ENCODE measurements at places on chromosomes 12 and 14.

DNA sequence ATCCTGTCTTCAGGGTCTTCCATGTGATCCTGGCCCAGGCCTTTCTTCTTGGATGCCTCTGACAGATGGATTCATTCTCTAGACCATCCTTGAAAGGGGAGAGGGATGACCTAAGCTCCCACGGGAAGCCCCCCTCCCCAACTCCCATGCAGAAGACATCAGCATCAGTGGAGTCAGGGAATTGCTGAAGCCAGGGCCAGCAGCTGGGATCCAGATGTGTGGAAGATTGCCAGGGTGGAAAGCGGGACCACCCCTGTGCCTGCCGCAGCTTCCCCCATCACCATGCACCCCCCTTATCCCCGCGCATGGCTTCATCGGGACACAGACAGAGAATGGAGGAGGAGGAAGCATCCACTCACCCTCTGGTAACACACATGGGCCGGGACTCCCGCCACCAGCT is 183.6 kb upstream of the PRMT8 start:
- DNase-seq = no peak

DNA sequence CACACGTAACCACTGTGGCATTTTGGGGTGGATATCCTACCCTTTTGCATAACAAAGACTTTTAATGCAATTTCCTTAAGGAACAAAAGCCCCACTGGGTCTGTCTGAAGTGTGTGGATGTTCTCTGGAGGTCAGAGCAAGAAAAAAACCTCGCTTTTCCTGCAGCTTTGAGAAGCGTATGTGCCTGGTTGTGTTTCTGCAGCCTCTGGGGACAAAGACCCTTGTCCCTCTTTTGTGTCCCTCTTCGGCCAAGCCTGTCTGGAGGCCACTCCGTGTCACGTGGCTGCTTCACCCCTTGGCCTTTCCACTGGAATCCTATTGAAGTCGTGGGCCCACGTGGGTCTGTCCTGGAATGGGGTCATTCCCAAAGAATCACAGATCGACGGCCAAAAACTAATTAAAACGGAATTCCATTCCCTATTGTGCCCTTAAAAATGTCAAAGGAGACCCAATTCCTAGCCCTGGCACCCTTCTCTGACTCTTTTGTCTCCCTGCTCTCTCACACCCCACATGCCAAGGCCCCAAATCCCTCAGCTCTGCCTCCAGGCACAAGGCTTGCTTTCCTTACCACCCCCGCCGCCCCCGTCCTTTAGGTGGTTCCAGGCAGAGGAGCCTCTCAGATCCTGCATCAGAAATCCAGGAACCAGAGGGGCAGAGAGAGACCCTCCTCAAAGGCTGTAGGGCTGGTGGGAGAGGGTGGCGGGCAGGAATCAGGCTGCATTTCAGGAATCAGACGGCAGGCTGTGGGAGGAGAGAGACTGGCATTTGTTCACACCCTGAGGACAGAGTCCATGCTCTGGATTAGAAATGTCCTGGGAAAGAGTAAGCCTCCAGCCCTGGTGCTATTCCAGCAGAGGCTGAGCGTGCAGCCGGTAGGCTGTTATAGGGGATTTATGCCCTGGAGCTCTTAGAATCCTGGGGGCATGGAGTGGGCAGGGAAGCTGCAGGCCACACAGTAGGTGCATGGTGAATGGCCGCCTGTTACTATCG is 12.6 kb upstream of the CYP46A1 start:
- no peak for DNase-seq

GRCh38 chr14:106207316-106207715 is 680.9 kb downstream of the TMEM121 start:
- DNase-seq = no peak

DNA sequence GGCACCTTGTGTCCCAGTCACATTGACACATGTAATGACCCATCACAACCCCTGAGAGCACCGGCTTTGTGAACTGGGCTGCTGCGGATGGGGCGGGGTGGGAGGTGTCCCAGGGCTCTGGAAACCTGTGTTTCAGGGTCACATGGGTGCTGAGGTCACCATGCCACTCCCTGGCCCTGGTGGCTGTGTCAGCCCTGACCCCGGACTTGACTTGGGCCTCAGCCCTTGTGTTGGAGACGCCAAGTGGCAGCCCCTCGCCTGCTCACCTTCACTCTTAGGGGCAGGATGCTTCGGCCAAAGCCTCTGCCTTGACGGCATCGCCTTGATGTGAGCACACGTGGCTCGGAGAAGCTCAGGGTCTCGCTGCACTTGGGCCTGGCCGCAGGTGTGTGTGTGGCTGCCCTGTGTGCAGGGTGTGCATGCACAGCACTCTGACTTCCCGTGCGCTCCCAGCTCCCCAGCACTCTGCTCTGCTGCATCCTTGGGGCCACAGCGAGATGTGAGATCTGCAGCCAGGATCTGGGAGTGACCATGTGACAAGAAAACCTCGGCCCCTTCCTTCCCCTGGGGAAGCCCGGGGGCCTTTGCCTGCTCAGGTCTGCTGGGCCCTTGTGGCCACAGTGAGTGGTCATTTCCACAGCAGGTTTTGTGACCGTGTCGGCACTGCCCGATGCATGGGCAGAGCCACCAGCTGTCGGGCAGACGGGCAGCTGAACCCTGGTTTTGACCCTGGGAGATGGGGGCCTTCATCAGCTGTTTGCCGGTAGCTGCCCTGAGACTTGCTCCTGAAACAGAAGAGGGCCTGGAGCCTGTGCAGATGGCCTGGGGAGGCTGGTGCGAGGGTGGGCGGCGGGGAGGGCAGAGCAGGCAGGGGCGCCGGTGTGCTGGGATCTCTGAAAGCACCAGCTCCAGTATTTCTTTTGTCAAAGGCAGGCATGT is 167.4 kb downstream of the KIF26A start:
- DNase-seq = no peak

GRCh38 chr14:99579903-99580571 is 24.0 kb downstream of the CCDC85C start:
- peak; percentile 96 for DNase-seq

GRCh38 chr14:99812892-99813291 is 19.7 kb downstream of the EML1 start:
- DNase-seq = no peak

DNA sequence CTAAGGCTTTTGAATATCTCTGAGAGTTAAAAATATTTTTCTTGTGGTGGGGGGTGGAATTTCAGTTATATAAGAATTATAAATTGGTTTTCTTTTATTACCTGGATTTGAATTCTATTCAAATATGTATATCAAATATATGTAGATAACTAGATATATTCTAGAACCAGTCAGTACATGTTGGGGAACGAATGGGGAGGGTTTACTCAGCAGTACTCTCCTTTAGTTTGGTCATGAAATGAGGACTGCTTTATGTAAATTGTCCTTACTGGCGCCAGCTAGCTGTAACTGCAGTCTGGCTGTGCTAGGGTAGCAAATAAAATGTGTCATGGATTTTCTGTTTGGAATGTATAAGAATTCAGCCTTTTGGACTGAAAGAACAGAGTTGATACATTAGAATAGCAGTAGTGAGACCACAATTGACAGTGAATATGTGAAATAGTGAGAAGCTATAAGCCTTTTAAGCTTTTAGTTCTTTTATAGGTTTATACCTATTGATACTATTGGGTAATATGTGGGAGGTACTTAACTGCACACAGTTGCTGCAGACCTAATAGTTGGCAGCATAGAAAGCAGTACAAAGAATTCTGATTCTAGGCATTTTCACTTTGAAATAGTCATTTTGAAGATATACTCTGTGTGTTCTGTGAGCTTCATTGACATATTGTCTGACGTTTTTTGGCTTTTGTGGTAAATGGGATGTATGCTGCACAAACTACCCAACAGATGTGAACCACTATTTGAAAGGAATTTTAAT is 29.0 kb downstream of the ATF7IP start:
- DNase-seq = peak; percentile 86

- DNase-seq = no peak
Measured at GRCh38 chr12:111937429-111937828, 75.5 kb downstream of the TMEM116 start.

- no peak for DNase-seq
Measured at GRCh38 chr14:34678306-34678705, 36.1 kb downstream of the CFL2 start.
